ENCODE measurements at places on chromosomes 13 and 19. TPM values are rescaled to one million over a fixed set of nuclear protein-coding genes. Genes with fewer than 3 reads are reported as not detected.

NTN5 gene
- 0.26 TPM for total RNA-seq

SRRM5 gene
- total RNA-seq, result not detected

ZNF135 gene
- total RNA-seq, result 6.1 TPM

PSPN gene
- 0.60 TPM for total RNA-seq

MYH14 gene
- total RNA-seq, result 0.09 TPM

GPR18 gene
- not detected for total RNA-seq

GPR4 gene
- total RNA-seq, result under 0.01 TPM

LIM2 gene
- not detected for total RNA-seq

LHB gene
- not detected for total RNA-seq

ZNF888 gene
- total RNA-seq, result 2.5 TPM

SIGLEC8 gene
- not detected for total RNA-seq

KCNN4 gene
- 3.3 TPM for total RNA-seq

SIAH3 gene
- not detected for total RNA-seq

ADGRE3 gene
- total RNA-seq, result not detected

VSTM2B gene
- not detected for total RNA-seq

PALM gene
- total RNA-seq, result 68.7 TPM

JAK3 gene
- 0.09 TPM for total RNA-seq

REXO1 gene
- 3.3 TPM for total RNA-seq

LILRB1 gene
- total RNA-seq, result not detected

ZNF626 gene
- total RNA-seq, result 10.9 TPM

SHANK1 gene
- total RNA-seq, result 3.3 TPM

CPB2 gene
- not detected for total RNA-seq

SIGLEC5 gene
- not detected for total RNA-seq

All from bronchial smooth muscle cell (primary cell).